ENCODE measurements at places on chromosomes 6 and 20.

DNA sequence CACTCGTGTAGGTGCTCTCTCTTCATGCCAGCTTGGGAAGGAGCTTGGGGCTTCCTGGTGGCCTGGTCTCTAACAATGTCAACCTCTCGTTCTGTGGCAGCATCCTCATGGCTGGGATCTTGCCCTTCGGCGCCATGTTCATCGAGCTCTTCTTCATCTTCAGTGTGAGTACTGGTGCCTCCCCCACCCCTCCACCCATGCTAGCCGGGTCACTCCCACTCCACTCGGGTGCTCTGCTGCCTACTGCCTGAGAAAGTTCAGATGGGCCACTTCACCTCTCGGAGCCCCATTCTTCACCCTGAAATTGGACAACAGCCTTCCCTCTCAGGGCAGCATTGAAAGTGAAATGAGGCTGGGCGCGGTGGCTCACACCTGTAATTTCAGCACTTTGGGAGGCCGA lies 48.8 kb downstream of the TM9SF4 start:
- peaks cover 28% of the 10 kb centered on the region for H3K36me3 ChIP-seq
- no peaks in the 10 kb centered on the region for H3K4me1 ChIP-seq
- DNase-seq, result no peak
- no peak overlapping the region for H3K27ac ChIP-seq
- no peaks in the 10 kb centered on the region for H3K27me3 ChIP-seq
- H3K4me3 ChIP-seq, result no peak overlapping the region

- no peak overlapping the region for H3K4me3 ChIP-seq
- peaks cover 37% of the 10 kb centered on the region for H3K27me3 ChIP-seq
- no peak overlapping the region for H3K27ac ChIP-seq
- no peaks in the 10 kb centered on the region for H3K36me3 ChIP-seq
Measured at GRCh38 chr6:41428336-41428995, 93.1 kb downstream of the NCR2 start.

DNA sequence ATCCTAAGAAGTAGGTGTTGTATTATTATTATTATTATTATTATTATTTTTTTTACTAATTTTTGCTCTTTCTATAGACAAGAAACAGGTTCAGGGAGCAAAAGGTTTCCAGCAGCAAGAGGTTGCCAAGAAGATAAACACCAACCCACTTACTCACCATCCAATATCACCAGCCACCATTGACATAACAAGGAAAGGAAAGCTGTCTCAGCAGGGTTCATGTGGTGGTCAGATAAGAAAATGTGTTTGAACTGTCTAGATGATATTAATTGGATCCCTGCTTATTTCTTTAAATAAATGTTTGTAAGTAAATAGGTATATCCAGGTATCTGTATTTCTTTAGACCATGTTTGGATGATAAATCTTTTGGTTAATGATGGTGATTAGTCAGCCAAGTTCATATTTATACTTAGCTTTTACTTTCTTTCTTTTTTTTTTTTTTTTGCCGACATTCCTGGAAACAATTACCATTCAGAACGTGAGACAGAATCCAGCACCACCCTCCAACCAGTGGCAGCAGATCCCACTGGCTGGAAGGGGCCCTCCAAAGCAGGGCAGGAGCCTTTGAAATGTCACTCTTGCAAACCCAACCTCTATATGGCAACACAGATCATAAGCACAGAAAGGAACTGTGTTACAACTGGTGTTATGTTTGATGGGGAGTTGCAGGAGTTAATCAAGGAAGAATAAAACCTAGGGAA lies 139.2 kb upstream of the ECI2 start:
- no peak for DNase-seq
- H3K27me3 ChIP-seq, result no peaks in the 10 kb centered on the region
- no peaks in the 10 kb centered on the region for H3K36me3 ChIP-seq
- H3K4me3 ChIP-seq, result no peak overlapping the region
- H3K27ac ChIP-seq, result no peak overlapping the region

DNA sequence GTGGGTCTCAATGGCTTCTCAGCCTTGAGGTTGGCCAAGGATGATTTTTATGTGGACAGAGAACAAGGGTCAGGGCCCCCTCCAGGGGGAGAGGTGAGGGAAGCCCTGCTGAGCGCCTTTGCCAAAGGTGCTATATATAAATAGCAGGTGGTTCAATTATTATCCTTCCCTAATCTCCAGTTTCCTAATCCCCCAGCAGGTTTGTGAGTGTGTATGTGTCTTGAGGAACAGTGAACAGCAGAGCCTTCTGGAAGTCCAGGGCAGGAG lies 3.2 kb upstream of the SIRPA start:
- H3K4me1 ChIP-seq, result no peaks in the 10 kb centered on the region
- H3K36me3 ChIP-seq, result no peaks in the 10 kb centered on the region
- no peak overlapping the region for H3K27ac ChIP-seq
- peaks cover 61% of the 10 kb centered on the region for H3K27me3 ChIP-seq
- H3K4me3 ChIP-seq, result no peak overlapping the region

GRCh38 chr6:148317739-148318138 lies 24.9 kb upstream of the SASH1 start:
- no peak overlapping the region for H3K27ac ChIP-seq
- H3K4me1 ChIP-seq, result no peaks in the 10 kb centered on the region
- no peaks in the 10 kb centered on the region for H3K27me3 ChIP-seq
- H3K36me3 ChIP-seq, result no peaks in the 10 kb centered on the region

GRCh38 chr6:57283106-57283505 lies 34.3 kb upstream of the PRIM2 start:
- H3K36me3 ChIP-seq, result no peaks in the 10 kb centered on the region
- H3K27me3 ChIP-seq, result peaks cover 13% of the 10 kb centered on the region
- H3K4me3 ChIP-seq, result no peak overlapping the region
- DNase-seq, result no peak

DNA sequence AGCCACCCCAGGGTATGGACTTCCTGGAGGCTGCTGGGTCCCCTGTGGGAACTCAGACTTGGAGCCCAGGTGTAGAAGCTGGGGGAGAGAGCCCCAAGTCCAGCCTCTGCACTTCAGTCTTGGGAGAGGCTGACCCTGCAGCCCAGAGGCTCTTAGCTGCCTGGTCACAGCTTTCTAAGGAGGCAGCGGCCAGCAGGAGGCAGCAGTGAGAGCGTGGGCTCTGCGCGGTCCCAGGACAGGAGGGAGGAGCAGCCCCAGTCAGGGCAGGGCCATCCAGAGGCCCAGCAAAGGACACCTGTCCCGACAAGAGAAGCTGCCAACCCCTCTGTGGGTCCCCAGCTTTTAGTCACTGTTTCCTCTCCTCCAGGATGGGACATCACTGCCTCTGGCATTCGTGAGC lies 9.4 kb downstream of the TREML2 start:
- peaks cover 57% of the 10 kb centered on the region for H3K36me3 ChIP-seq
- H3K4me3 ChIP-seq, result no peak overlapping the region
- H3K4me1 ChIP-seq, result peaks cover 18% of the 10 kb centered on the region
- H3K27ac ChIP-seq, result no peak overlapping the region

DNA sequence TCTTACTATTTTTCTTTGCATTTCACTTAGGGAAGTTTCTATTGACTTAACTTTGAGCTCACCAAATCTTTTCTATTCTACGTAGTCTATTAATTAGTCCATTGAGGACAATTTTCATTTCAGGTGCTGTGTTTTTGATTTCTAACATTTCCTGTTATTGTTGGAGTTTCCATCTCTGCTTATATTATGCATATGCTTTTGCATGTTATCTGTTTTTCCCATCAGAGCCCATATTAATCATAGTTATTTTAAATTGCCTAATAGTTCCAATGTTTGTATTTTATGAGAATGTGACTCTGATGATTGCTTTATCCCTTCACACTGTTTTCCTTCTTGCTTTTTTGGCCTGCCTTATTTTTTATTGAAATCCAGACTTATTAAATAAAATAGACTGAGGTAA lies 414.5 kb upstream of the OPRM1 start:
- H3K27me3 ChIP-seq, result no peaks in the 10 kb centered on the region
- DNase-seq, result no peak
- no peaks in the 10 kb centered on the region for H3K4me1 ChIP-seq
- H3K4me3 ChIP-seq, result no peak overlapping the region
- H3K36me3 ChIP-seq, result no peaks in the 10 kb centered on the region

GRCh38 chr6:65830151-65830550 lies 123.1 kb upstream of the EYS start:
- no peak overlapping the region for H3K27ac ChIP-seq
- no peaks in the 10 kb centered on the region for H3K4me1 ChIP-seq
- no peaks in the 10 kb centered on the region for H3K36me3 ChIP-seq
- no peak for DNase-seq
- H3K27me3 ChIP-seq, result no peaks in the 10 kb centered on the region

DNA sequence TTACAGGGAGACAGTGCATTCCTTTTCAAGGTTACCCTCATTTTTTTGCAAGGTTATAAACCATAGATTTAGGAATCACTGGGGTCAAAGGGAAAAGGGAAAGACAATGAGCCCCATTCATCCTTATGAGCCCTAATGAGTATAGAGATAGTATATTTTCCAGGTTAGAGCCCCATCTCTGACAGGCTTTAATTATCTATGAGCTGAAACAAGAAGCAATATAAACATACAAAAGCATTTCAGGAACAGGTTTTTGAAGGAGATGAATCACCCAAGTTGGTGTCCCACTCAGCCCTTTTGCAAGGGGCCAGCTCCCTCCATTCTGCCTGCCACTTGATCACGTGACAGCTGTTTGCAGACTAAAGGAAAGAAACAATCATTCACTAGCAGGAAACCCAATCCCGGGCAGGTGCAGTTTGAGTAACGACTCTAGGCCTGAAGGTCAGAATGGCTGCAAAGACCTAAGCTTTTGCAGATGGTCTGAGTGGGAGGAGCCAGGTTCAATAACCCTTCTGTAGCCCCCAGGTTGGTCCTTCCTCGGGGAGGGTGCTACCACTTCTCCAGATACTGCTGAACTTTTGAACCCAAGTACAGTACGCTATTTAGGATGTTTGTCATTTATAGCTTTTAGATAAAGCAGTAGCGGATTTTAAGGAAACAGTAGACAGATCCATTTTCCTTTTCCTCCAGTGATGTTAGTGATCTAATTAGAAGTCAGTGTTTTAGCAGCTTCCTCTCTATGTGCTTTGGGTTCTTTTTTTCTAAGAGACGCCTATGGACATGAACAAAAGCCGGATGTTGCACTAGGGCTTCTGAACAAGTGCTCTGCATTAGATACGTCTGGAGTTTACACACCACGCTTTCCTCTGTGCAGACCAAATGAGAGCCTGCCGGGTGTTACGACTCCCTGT lies 253.2 kb downstream of the SOX4 start:
- H3K27ac ChIP-seq, result peak overlapping the region; percentile 36
- peaks cover 17% of the 10 kb centered on the region for H3K4me1 ChIP-seq
- peak overlapping the region; percentile 21 for H3K4me3 ChIP-seq
- DNase-seq, result peak; percentile 50
- no peaks in the 10 kb centered on the region for H3K36me3 ChIP-seq

DNA sequence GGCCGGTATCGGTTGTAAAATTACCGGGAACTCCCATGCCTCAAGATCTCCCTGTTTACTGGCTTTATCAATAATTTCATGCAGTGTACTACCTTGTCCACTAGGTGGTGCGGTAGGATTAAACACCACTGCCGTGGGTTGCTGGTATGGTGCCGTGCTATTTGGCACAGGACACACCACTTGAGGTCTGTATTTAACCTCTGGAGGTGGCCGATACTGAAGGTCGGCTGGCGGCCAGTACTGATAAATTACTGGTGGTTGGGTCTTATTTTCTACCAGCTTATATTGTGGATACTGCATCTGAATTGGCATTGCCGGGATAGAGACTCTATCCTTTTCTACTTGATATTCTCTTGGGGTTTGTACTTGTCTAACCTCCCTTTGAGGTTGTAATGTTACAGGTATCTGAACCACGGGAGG lies 14.3 kb upstream of the PTCRA start:
- no peaks in the 10 kb centered on the region for H3K36me3 ChIP-seq
- no peaks in the 10 kb centered on the region for H3K27me3 ChIP-seq
- no peak overlapping the region for H3K27ac ChIP-seq

DNA sequence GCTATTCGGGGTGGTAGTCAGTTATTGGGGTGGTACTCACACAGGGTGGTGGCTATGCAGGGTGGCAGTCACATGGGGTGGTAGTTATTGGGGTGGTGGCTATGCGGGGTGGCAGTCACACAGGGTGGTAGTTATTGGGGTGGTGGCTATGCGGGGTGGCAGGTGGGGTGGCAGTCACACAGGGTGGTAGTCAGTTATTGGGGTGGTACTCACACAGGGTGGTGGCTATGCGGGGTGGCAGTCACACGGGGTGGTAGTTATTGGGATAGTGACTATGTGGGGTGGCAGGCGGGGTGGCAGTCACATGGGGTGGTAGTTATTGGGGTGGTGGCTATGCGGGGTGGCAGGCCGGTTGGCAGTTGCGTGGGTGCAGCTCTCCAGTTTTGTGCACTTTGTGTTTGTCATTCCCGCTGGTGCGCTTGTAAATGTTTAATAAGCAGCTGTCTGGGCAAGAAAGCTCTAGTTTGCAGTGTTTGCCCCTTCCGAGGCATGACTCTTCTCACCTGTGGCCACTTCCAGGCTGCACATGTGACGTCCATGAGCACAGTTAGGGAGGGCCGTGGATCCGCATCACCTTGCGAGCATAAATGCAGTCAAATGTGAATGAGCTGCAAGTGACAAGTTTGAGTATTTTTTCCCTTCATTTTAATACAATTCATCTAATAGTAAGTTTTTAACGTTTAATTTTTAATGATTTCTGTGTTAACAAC lies 219.0 kb upstream of the CST7 start:
- H3K36me3 ChIP-seq, result no peaks in the 10 kb centered on the region
- no peak for DNase-seq
- H3K27ac ChIP-seq, result no peak overlapping the region
- no peaks in the 10 kb centered on the region for H3K4me1 ChIP-seq

- DNase-seq, result no peak
- H3K36me3 ChIP-seq, result peaks cover 43% of the 10 kb centered on the region
- no peak overlapping the region for H3K4me3 ChIP-seq
- H3K27ac ChIP-seq, result no peak overlapping the region
Measured at GRCh38 chr6:149114167-149114566, 203.3 kb upstream of the TAB2 start.

DNA sequence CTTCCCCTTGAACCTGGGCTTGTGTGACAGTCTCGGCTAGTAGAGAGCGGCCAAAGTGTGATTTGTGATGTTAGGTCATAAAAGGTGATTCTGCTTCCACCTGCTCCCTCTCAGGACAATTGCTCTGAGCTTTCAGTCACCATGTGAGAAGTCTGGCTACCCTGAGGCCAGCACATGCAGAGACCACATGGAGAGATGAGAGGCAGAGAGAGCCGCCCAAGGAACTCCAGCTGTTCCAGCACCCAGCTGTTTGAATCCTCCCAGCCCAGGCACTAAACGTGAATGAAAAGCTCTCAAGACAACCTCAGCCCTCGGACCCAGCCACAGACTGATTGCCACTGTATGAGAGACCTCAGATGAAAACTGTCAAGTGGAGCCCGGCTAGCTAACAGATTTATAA lies 143.4 kb upstream of the EEF1E1 start:
- H3K27me3 ChIP-seq, result peaks cover 5% of the 10 kb centered on the region
- no peak overlapping the region for H3K4me3 ChIP-seq
- no peaks in the 10 kb centered on the region for H3K36me3 ChIP-seq
- DNase-seq, result no peak
- no peaks in the 10 kb centered on the region for H3K4me1 ChIP-seq

- H3K27me3 ChIP-seq, result no peaks in the 10 kb centered on the region
- no peak overlapping the region for H3K4me3 ChIP-seq
- DNase-seq, result no peak
- peaks cover 4% of the 10 kb centered on the region for H3K4me1 ChIP-seq
- H3K36me3 ChIP-seq, result no peaks in the 10 kb centered on the region
Measured at GRCh38 chr6:121759370-121759769, 323.9 kb downstream of the GJA1 start.

GRCh38 chr6:15322781-15323536 lies 77.1 kb downstream of the JARID2 start:
- DNase-seq, result no peak
- peaks cover 67% of the 10 kb centered on the region for H3K4me1 ChIP-seq
- peaks cover 17% of the 10 kb centered on the region for H3K36me3 ChIP-seq
- H3K27me3 ChIP-seq, result no peaks in the 10 kb centered on the region

GRCh38 chr20:31602779-31603441 lies 2.2 kb upstream of the ID1 start:
- peaks cover 24% of the 10 kb centered on the region for H3K4me1 ChIP-seq
- peaks cover 37% of the 10 kb centered on the region for H3K27me3 ChIP-seq
- DNase-seq, result peak; percentile 67
- H3K27ac ChIP-seq, result no peak overlapping the region
- peak overlapping the region; percentile 10 for H3K4me3 ChIP-seq
